ENCODE measurements at places on chromosomes 7 and 10. TPM values are rescaled to one million over a fixed set of nuclear protein-coding genes. Genes with fewer than 3 reads are reported as not detected.

The SYNPO2L gene
- polyA plus RNA-seq = not detected

The NPY4R gene
- not detected for polyA plus RNA-seq

The NODAL gene
- not detected for polyA plus RNA-seq

The DOCK1 gene
- not detected for polyA plus RNA-seq

The GRM8 gene
- polyA plus RNA-seq = not detected

The JAKMIP3 gene
- not detected for polyA plus RNA-seq

The SYT15 gene
- 0.13 TPM for polyA plus RNA-seq

The MYH16 gene
- polyA plus RNA-seq = not detected

The MEST gene
- 27.6 TPM for polyA plus RNA-seq

The SPDYE18 gene
- polyA plus RNA-seq = 0.20 TPM

The RBM20 gene
- 0.49 TPM for polyA plus RNA-seq

The KLF14 gene
- not detected for polyA plus RNA-seq

The OIT3 gene
- polyA plus RNA-seq = not detected

The WEE2 gene
- not detected for polyA plus RNA-seq

The SPDYE1 gene
- polyA plus RNA-seq = 0.12 TPM

The ITGA8 gene
- polyA plus RNA-seq = not detected

The MMD2 gene
- polyA plus RNA-seq = not detected

The HOXA1 gene
- not detected for polyA plus RNA-seq

The TNKS2 gene
- polyA plus RNA-seq = 15.2 TPM

The FEZF1 gene
- not detected for polyA plus RNA-seq

The TBATA gene
- not detected for polyA plus RNA-seq

The YAE1 gene
- 17.6 TPM for polyA plus RNA-seq

The TFR2 gene
- 0.51 TPM for polyA plus RNA-seq

The CACUL1 gene
- polyA plus RNA-seq = 25.4 TPM

The H2BK1 gene
- not detected for polyA plus RNA-seq

The LIPN gene
- not detected for polyA plus RNA-seq

The CYTH3 gene
- polyA plus RNA-seq = 0.77 TPM

The ITPRID1 gene
- polyA plus RNA-seq = not detected

The OR2F2 gene
- not detected for polyA plus RNA-seq

The OGDHL gene
- not detected for polyA plus RNA-seq

The PAPOLB gene
- polyA plus RNA-seq = not detected

The CYP3A7 gene
- not detected for polyA plus RNA-seq

The FRMD4A gene
- not detected for polyA plus RNA-seq

The MDFIC gene
- polyA plus RNA-seq = 41.5 TPM

The RARRES2 gene
- not detected for polyA plus RNA-seq

The SLC26A5 gene
- polyA plus RNA-seq = not detected

The OR2A5 gene
- polyA plus RNA-seq = 0.05 TPM

The TSPAN13 gene
- not detected for polyA plus RNA-seq

The UBE2D4 gene
- 9.3 TPM for polyA plus RNA-seq

The ZCWPW1 gene
- 5.5 TPM for polyA plus RNA-seq

The ITIH2 gene
- polyA plus RNA-seq = not detected

The GAD2 gene
- not detected for polyA plus RNA-seq

The DDC gene
- polyA plus RNA-seq = not detected

The MLXIPL gene
- not detected for polyA plus RNA-seq

The SMNDC1 gene
- 13.0 TPM for polyA plus RNA-seq

The HERC4 gene
- 24.0 TPM for polyA plus RNA-seq

The TCAF2 gene
- polyA plus RNA-seq = 5.3 TPM

The NKX2-3 gene
- polyA plus RNA-seq = not detected

The GPR22 gene
- not detected for polyA plus RNA-seq

The OR2A12 gene
- polyA plus RNA-seq = not detected

The BAMBI gene
- not detected for polyA plus RNA-seq
